NK-92 treated with Interleukin-12 subunit alpha and Interleukin-12 subunit beta, amount 100 ng/mL, for 24 hours (cell line): ENCODE measurements at places on chromosomes 3 and 15.

GRCh38 chr3:169955406-169955805 lies 11.2 kb upstream of the SEC62 start:
- DNase-seq: no peak

GRCh38 chr3:117788061-117788460 lies 1078.5 kb downstream of the TUSC7 start:
- no peak for DNase-seq

DNA sequence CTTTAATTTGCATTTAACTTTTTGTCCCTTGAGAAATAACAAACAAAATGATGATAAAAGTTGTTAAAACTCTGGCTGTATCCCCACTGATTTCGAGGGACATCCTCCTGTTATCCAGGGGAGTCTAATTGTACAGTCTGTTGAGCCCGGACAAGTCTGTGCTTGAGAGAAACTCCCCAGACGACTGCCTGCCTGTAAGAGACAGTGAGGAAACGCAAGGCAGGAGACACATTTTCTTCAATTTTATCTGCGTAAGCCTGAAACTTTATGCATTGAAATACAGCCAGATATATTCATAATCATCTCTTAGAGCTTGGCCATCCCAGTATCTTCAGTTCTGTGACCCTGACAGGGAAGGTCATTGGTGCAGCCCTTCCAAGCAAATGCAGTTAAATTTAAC lies 97.7 kb downstream of the ROBO2 start:
- no peak for DNase-seq

DNA sequence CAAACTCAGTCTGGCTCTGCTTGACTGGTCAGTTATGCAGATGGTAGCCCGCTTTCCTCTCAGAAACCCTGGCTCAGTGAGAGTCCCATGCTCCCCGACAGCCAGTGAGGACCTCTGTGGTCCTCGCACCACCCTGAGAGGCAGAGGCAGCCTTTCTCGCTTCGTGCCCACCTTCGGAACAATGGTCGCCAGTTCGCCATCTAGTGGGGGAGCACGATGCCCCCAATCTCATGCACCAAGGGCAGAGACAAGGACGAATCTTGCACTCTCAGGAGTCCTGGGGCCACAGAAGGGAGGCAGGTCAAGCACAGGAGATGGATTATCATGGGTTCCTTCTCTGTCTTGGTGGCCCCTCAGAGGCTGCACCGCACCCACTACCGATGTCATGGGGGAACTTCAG lies 75.2 kb downstream of the RHCG start:
- DNase-seq: no peak

GRCh38 chr15:91912336-91912735 lies 58.8 kb downstream of the SLCO3A1 start:
- DNase-seq: no peak

DNA sequence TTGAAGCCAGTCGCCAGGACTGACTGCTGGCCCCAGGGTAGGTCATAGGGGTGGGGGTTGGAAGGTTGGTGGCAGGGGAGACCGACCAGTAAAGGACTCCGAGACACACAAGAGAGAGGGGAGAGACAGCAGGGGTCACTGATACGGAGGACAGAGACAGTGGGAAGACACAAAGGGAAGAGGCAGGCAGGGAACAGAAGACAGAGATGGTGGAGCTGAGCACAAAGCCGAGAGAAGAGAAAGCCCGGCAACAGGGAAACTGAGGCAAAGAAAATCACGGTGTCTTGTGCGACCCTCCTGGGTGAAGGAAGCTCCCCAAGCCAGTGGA lies 510 bp downstream of the RASL12 start:
- DNase-seq: no peak

- peak; percentile 15 for DNase-seq
Observed at GRCh38 chr3:127697551-127698240, 24.9 kb downstream of the ABTB1 start.

GRCh38 chr15:78063970-78064385 lies 13.5 kb downstream of the TBC1D2B start:
- DNase-seq: no peak

DNA sequence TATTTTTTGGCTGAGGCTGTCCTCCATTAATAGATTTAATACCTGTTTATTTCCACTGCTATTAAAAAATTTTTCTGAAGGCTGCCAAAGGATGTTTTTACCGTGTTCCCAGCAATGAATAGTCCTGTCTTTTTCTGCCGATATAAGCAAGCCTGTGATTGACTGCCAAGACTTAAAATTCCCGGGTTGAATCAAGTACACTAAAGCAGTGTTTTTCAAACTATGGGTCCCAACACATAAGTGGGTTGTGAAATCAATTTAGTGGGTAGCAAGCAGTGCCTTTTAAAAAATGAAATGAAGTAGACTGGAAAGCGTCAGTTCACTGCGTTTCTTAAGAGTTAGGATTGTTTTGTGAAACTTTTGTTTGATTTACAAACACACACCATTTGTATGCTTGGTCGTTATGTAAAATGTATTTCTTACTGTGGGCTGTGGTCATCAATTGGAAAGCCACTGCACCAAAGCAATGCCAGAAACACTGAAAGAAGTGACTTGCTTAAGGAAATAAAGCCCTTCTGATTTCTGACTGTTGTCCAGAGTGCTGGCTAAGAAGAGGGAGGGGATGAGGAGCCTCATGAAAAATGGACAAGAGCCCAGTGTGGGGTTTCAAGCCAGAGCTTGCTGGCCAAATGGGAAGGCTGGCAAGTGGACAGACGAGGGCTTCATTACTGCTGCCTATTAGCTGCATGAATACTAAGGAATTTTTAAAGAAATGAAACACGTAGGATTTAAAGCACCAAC lies 206.0 kb downstream of the THRB start:
- DNase-seq: no peak

DNA sequence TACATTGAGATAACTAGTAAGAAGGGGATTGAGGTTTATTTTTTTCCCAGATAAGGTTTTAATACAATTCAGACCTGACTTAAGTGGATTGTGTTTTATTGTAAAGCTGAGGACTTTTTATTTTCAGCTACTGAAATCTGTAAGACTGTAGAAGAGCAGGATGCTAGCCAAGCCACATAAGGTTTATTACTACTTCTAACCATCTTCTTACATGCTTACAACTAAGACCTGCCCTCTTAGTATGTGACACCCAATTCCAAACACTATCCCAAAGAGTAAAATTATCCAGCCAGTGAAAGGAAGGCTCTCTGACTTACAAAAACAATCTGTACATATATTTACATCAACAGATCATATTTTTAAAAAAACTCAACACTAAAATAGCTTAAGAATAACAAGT lies 564.5 kb upstream of the NAALADL2 start:
- DNase-seq: no peak

DNA sequence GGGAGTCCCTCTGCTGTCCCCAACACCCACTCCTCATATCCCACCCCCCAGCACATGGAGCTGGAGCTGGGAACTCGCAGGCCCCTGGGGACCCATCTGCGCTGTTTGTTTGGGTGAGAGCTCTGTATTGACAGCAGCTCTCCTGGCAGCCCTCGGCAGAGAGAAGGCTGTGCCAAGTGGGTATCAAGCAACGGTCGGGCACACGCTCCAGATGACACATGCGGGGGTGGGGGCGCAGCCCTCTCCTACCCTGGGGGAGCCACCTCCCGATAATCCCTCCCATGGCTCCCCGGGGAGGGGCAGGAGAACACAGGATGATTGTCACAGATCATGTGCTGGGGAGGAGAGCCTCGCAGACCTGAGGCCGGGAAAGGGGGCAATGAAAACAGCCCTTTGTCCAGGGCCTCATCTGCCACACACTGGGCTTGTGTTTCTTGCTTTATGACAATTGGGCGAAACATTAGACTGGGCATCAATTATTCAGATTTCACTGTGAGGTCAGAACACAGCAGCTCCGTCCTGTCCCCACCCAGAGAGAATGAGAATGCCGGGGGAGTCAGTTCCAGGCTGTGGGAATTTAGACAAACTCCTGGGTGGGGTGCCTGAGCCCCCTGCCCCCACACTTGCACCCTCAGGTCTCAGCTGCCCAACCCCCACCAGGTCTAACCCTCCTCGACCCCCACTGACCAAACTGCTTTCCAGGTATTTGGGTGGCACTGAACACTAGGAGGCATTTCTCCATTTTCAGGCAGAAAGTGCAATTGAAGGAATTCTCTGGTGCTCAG lies 46.4 kb upstream of the KLF13 start:
- no peak for DNase-seq

- no peak for DNase-seq
Observed at GRCh38 chr3:9222049-9222448, 27.4 kb downstream of the SRGAP3 start.

DNA sequence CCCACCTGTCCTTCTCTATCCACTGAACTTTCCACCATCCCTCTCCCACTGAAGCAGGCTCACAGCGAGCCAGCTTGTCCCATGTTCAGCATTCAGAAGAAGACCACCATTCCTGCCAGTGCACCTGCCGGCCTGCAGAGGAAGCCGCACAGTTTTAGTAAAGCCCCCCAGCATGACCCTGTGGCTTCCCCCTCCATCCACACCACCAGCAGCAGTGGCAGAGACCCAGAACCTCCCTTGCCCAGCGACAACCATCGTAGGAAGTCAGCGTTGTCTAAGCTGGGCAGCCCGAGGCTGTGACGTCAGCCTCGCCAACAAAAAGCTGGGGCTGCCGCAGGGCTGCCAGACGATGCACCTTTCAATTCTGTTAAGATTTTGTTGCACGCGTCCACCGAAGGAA lies 66.6 kb upstream of the TAMM41 start:
- no peak for DNase-seq

GRCh38 chr3:22007368-22007767 lies 256.4 kb upstream of the ZNF385D start:
- no peak for DNase-seq

DNA sequence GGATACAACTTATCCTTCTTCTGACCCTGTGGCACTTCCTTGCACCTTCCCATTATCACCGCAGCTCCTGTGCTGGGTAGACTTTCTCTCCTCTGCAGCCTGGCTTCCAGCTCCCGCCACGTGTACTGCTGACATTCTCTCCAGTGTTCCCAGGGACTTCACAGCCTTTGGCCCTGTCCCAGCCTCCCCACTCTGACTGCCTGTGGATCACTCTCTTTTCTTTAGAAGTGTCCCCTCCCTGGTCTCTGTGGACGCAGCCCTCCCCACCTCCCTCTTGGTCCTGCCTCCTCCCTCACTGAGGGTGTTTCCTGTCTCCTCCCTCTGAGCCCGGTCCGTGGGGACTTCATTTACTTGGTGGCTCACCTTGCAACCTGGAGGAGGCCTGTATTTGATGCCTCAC lies 17.4 kb downstream of the PDIA5 start:
- DNase-seq: no peak

GRCh38 chr15:26355472-26356074 lies 417.3 kb downstream of the GABRB3 start:
- no peak for DNase-seq

- DNase-seq: no peak
Observed at GRCh38 chr3:5227812-5228211, 40.3 kb downstream of the EDEM1 start.

GRCh38 chr15:51331141-51331540 lies 7.3 kb downstream of the CYP19A1 start:
- DNase-seq: no peak

- no peak for DNase-seq
Observed at GRCh38 chr3:14839236-14839635, 20.5 kb downstream of the FGD5 start.

- no peak for DNase-seq
Observed at GRCh38 chr3:176953106-176954060, 243.9 kb downstream of the TBL1XR1 start.

DNA sequence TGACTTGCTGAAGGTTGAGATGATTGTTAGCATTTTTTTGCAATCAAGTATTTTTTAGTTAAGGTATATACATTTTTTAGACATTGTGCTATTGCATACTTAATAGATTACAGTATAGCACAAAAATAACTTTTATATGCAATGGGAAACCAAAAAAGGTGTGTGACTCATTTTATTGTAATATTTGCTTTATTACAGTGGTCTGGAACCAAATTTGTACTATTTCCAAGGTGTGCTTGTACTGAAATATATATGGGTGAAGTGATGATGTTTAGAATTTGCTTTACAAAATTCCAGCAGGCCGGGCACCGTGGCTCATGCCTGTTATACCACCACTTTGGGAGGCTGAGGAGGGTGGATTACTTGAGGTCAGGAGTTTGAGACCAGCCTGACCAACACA lies 29.1 kb upstream of the TBC1D23 start:
- DNase-seq: no peak

DNA sequence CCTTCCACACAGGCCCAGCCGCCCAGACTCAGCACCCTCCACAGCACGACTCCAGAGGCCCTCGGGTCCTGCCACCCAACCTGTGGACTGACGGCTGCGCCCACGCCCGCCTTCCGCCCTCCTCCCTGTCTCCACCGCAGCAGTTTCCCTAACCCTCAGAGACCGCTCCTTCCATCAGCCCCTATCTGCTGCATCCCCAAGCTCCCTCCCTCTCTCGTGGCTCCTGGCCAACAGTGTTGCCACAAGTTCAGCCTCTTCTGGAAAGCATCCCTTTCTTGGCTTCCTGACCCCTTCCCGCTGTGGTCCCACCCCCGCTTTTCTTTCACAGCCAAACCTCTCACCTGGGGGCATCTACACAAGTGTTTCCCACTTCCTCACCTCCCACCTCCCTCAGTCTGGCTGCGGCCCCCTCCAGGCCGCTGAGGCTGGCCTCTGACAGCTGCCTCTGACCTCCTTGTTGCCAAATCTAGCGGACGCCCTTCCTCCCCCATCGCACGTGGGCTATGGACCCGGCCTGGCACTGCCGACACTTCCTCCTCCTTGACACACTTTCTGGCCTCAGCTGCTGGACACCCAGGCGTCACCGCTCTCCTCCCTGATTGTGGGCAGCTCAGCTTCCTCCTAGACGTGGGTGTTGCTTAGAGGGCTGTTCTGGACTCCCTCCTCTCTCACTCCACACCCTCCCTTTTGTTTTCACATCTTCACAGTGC lies 168.8 kb upstream of the TLE3 start:
- DNase-seq: peak; percentile 82

DNA sequence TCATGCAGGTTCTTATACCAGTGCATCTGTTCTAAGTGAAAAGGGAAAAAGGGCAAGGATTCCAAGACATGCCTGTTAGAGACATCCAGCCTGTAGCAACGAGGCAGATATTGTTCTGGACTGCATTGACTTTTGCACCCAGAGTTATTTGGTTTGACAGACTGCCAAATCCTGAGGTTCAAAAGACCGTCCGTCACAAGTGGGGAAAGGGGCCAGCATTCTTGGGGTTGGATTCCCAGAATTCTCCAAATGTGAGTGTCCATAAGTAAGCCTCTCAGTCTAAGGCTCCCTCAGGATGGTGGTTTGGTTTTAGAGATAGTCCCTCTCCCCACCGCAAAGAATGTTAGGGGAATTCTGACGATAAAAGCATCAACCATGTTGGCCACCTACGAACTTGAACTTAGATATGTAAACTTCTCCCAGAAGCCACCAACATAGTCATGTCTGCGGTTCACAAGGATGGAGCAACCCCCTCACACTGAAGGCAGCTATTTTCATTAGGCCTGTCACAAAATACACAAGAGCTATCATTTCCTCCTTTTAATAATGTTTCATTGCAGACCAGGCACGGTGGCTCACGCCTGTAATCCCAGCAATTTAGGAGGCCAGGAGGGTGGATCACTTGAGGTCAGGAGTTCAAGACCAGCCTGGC lies 13.6 kb upstream of the LACTB start:
- DNase-seq: no peak

- no peak for DNase-seq
Observed at GRCh38 chr3:157408499-157409149, 28.0 kb upstream of the PTX3 start.
